ENCODE measurements at places on chromosomes 5 and 9. TPM values are rescaled to one million over a fixed set of nuclear protein-coding genes. Genes with fewer than 3 reads are reported as not detected.

DNA sequence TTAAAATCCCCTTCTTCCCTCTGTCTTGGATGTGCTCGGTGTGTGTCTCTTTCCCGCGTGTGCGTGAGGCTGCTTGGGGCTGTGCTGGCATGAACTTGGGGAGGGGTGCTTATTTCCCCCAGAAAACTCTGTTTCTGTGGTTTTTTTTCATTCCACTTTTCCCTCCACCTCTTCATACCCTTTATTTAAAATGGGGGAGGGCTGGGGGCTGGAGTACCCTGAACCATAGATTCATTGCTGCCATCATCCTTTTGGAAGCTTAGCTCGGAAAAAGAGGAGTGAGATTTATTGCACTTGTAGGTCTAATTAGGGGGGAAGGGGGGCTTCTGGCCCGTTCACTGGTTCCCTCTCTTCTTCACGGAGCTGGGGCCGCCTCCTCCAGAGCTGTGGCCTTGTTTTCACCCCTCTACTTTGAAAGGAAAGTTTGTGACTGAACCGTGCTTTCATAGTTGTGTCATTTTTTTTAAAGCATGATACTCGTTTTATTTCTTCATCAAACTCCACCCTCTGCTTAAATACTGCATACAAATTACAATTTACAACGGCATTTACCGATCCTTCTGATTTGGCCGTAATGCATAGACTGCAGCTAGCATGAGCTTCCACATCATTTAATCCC, 2.9 kb downstream of the NR2F1 start:
- H3K36me3 ChIP-seq: no peaks in the 10 kb centered on the region
- peak overlapping the region; percentile 66 for H3K4me3 ChIP-seq
- H3K4me1 ChIP-seq: peaks cover 16% of the 10 kb centered on the region

GRCh38 chr9:7033076-7034045, 275.6 kb downstream of the KDM4C start:
- H3K4me1 ChIP-seq: no peaks in the 10 kb centered on the region
- no peak for DNase-seq
- no peak overlapping the region for H3K4me3 ChIP-seq
- no peaks in the 10 kb centered on the region for H3K36me3 ChIP-seq
- no peak overlapping the region for H3K27ac ChIP-seq

DNA sequence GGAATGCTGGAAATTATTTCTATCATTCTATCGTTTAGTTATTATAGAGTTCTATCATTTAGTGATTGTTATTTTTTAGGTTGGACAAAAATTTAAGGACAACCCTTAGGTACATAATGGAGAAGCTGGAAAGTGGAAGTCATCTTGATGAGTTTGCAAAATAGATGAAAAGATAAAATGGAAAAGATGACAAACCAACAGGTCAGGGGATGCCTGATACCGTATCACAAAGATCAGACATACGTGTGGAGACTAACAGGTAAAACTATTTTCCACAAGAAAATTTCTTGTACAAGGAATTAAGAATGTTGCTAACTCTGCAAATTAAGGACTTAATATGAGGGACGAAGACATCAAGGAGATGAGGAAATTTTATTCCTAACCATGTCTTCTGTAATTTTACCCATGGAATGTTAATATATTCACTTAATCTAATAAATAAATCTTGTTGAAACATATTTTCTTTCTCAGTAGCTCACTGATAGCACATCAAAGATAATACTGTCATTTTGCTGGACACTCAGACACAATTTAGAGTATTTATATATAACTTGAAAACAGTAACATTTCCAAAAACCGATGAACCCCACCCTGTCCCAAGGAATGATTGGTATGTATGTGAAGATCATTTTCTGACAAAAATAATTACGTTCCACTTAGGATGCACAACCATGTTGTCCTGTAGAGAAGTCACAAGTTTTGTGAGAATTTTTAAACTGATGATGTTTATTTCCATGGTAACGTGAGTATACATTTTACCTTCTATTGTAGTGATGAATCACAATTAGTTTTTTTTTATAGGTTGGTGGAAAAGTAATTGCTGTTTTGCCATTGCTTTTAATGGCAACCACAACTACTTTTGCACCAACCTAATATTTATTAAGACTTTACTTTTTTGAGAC, 2.6 kb downstream of the LURAP1L start:
- DNase-seq: no peak
- no peaks in the 10 kb centered on the region for H3K36me3 ChIP-seq
- H3K27ac ChIP-seq: peak overlapping the region; percentile 94
- no peaks in the 10 kb centered on the region for H3K27me3 ChIP-seq
- H3K4me1 ChIP-seq: peaks cover 27% of the 10 kb centered on the region
- H3K4me3 ChIP-seq: peak overlapping the region; percentile 85

DNA sequence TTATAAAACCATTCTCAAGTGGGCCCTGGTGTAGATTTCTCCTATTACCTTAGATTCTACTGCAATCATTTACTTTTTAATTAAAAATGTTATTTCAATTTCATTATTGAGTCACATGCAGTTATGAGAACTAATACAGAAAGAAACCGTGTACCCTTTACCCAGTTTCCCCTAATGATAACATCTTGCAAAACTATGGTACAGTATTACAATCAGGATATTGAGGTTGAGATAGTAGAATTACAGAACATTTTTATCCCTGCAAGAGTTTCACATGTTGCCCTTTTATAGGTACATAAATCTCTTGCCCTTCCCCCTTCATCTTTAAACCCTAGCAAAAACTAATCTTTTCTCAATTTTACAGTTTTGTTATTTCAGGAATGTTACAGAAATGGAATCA, 11.0 kb upstream of the OMD start:
- no peak for DNase-seq
- H3K4me3 ChIP-seq: no peak overlapping the region
- no peaks in the 10 kb centered on the region for H3K4me1 ChIP-seq

DNA sequence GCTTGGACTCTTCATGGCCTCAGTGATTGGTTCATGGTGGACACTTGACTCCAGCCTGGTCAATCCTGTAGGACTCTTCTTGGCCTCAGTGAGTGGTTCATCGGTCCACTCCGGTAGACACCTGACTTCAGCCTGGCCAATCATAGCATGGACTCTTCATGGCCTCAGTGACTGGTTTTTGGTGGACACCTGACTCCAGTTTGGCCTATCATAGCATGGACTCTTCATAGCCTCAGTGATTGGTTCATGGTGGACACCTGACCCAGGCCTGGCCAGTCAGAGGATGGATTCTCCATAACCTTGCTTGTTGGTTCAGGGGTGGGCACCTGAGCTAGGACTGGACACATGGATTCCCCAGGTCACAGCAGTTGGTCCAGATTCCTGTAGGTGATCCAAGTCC, 106.0 kb upstream of the ERCC6L2 start:
- peaks cover 23% of the 10 kb centered on the region for H3K4me1 ChIP-seq
- no peaks in the 10 kb centered on the region for H3K27me3 ChIP-seq
- no peaks in the 10 kb centered on the region for H3K36me3 ChIP-seq
- DNase-seq: no peak

The ERCC6L2 gene
- 59.2 TPM for total RNA-seq

The FLT4 gene
- 20.9 TPM for total RNA-seq

The IDNK gene
- not detected for total RNA-seq

The S1PR3 gene
- total RNA-seq: 39.3 TPM

The EIF4E1B gene
- not detected for total RNA-seq

Measured in vagina (tissue), 2 donors.